ENCODE measurements at places on chromosomes 4 and X.

DNA sequence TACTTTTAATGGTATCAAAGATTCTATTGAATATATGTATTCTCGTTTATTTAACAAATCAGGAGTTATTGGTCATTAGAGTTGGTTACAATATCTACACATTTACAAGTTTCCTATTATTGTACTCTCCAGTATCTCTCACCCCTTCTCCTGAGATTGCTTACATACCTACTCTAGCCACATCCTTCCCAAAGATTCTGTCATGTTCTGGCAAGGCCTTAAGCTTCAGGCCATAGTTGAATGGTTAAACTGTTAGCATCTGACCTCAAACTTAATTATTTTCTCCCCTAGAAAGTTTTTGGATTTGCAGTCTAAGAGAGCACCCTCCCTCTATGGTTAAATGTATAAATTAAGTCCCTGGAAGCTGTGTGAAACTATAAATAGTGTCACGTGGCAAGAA lies 784.2 kb downstream of the GLUD2 start:
- no peak for DNase-seq

DNA sequence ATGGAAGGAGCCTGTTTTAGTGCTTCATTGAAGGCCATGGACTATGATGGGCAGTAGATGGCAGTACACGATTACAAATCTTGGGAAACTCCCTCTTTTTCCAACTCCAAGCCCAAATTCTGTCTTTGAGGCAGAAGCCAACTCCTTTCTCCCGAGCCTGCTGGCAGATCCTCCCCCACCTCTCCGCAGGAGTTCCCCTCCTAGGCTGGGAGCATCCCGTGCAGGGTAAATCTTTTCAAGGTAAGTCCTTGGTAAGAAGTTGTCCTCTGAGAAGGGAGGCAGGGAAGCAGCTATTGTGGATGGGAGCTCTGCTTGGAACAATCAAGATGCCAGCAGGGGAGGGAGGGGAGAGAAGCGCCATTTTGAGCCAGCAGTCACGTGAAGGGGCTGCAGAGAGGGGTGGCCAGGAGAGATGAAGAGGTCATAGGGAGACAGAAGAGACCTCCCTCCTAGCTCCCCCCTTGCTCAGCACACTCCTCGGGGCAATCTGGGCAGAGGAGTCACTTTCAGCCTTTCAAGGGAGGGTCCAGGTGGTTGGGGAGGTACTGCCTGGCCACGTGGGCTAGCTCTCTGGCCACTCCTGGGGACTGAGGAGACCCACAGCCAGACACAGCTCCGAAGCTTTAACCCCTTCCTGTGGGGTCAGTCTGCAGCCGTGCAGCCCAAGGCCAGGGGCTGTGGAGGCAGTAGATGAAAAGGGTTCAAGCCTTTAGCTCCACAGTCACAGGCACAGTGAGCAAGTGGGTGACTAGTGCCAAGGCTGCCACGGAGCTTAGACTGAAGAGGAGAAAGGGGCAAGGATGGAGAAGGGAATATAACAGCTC lies 9.6 kb downstream of the CC2D2A start:
- DNase-seq = peak; percentile 88

- no peak for DNase-seq
Measured at GRCh38 chrX:65196758-65197360, 220.6 kb upstream of the ZC4H2 start.

DNA sequence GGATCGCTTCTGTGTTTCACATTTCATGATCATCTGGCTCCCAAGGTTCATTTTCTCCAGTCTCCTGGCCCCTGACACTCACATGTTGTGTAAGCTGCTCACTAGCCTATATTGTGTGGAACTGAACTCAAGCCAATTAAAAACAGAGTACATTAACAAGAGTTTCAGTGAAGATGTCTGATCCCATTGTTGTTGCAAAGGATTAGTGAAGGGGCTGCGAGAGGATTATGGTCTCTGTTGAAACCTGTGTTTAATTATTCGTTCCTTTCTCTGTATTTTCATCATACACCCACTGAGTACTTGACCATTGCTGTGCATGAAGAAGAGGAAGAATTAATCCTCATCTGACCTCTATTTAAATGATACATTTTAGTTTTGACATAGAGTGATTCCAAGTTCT lies 54.7 kb downstream of the AFF2 start:
- DNase-seq = no peak

DNA sequence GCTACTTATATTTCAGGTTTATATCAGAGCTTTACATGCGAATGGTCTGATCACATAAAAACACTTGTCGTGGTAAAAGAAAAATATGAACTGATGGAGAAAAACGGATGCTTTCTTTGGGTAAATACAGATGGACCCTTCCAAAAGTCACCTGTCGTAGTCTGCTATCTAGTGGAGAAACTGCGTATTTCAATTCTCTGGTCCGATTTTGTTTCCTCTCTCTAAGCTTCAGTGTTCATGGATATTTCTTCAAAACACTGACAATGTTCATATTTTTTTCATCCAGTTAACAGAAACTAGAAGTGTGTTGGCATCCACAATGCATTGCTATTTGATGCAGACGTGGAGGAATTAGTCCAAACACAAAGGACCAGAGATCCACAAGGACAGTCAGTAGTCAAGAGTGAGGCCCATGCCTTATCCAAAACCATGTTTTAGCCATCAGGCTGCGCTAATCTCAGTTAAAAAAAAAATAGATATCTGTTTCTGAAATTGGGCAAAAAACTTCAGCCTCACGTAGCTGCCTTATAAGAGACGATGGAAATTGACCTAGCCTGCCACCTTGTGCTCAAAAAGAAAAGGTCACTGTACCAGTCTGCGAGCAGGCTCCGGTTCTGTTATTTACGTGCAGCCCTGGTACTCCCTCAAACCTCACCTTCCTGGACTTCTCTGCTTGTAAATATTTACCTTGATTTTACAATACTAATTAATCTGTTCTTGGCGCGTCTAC lies 16.0 kb downstream of the MEPE start:
- peak; percentile 75 for DNase-seq

- DNase-seq = no peak
Measured at GRCh38 chr4:121246698-121247097, 82.6 kb upstream of the TNIP3 start.

DNA sequence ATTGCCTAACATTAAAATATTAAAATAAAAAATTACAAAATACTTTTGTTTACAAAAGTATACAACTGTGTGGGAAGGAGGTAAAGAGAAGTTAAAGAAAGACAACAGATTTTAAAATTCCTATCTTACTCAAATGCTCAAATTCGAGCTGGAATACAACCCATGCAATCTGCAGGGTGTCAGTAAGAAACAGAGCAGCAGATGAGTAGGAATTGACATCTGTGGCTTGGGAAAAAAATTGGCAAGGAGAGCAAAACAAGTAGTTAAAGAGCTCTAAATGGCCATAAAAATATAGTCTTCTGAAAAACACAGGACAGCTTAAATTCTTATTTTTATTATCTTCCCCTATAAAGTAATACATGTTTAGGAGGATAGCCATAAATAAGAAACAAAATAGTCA lies 1609.0 kb upstream of the AGA start:
- no peak for DNase-seq

DNA sequence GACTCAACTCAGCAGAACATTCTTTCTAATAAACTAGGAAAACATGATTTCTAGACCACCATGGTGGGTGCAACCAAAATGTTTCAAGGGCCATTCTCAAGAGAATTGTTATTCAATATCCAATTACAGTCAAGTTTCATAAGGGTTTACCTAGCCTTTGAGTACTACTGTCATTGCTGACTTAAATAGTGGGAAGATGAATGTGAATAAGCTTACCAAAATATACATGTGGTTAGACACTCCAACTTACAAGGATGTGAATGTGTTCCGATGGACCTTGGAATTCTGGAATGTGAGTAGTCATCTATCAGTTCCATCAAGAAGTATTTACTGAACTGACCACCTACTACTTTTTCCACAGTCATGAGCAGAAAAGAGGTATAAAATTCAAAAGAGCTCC lies 16.9 kb downstream of the SH3RF1 start:
- no peak for DNase-seq

DNA sequence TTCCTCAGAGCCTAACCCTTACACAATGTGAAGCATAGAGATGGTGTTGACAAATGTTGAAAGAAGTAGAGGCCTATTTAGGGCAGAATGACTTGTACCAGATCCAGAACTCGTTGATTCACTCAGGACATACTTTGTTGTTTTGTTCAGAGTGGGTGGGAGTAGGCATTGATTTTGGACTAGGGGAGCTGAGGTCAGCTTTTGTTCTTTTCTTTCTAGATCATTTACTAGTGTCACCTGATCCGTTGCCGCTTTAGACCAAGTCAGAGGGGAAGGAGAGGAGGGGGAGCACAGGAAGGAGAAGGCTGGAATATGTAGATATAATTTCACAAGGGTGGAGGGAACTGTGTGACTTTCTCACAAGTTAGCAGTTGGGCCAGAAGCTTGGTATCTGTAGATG lies 282.4 kb upstream of the GPC4 start:
- DNase-seq = no peak

GRCh38 chr4:120085705-120086104 lies 19.1 kb upstream of the MAD2L1 start:
- no peak for DNase-seq

GRCh38 chr4:81666491-81666890 lies 194.8 kb upstream of the RASGEF1B start:
- DNase-seq = no peak

DNA sequence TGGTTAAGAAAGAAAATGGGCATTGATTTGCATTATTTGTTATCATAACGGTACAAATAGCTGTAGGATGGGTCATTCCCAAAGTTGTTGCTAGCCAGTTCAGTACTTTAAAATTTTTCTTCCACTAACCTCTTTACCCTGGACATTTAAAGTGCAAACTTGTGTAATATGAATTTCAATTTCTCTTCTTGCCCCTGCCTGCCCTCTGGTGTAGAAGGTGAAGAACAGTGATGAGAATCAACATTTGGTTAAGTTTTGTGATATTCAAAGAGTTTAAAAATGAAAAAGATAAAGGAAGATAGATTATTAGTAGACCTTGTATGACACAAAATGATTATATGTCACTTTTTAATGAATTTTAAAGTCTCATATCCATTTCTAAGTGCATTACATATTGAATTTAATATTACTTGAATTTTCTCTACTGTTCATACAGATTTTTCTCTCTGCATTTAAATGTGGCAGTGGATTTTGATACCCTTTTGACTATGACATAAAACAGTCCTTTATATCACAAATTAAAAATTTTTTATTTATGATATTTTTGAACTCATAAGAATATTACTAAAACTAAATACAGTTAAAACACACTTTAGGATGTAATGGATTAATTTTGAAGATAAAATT lies 337.7 kb downstream of the BMPR1B start:
- DNase-seq = peak; percentile 12

DNA sequence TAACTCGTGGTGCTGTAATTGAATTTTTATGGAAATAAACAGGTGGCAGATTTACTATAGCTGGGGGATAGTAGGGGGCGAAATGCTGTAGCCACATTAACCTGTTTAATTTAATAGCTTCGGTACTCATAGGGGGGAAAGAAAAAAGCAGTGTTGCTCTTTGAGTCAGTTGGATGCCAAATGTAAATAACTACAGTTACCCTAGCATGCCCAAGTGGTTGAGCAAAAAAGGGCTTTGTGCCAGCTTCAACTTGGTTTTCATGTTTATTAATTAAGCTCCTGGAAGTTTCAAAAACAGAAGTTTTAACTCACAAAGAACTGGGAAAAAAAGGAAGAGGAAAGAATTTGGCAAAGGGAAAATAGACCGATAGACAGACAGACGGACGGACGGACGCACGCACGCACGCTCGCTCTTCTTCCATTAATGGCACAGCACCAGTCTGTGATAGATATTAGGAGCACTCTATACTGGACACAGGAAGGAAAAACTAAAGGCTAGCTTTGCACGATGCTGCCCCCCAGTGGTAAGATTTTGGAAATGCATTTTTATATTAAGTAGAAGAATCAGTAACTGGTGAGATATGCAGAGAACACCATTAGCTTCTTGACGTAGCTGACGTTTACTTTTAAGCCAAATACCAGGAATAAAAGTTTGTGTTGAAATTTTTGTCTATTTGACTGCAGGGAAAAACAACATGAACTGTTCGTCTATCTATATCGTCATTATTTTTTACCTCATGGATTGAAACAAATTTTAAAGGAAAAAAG lies 151.8 kb downstream of the SLC7A11 start:
- DNase-seq = peak; percentile 87

- DNase-seq = no peak
Measured at GRCh38 chr4:183977707-183978106, 72.6 kb downstream of the STOX2 start.

- DNase-seq = no peak
Measured at GRCh38 chr4:147944249-147944648, 212.4 kb downstream of the ARHGAP10 start.

GRCh38 chr4:101299899-101300540 lies 47.3 kb downstream of the PPP3CA start:
- DNase-seq = no peak

- no peak for DNase-seq
Measured at GRCh38 chrX:19440713-19441112, 74.6 kb downstream of the MAP3K15 start.

GRCh38 chrX:43975796-43976195 lies 2.6 kb upstream of the NDP start:
- DNase-seq = no peak

DNA sequence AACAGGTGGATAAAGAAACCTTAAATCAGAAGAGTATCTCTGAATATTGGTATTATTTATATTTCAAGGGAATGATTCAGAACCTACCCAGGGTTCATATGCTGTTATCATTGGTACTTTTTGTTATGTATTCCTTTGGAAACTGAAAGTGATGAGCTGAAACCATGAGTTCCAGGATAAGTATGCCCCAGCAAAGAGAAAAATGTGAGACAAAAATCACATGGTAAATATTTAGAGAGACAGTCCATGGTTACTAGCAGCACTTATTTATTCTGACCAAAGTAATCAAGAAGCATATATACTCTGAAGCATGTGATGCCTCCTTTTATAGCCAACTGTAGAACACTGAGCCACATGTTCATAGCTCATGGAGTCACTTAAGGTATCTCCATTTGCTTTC lies 277.7 kb downstream of the ARAP2 start:
- DNase-seq = no peak

- no peak for DNase-seq
Measured at GRCh38 chr4:104868533-104868932, 278.1 kb upstream of the TET2 start.

DNA sequence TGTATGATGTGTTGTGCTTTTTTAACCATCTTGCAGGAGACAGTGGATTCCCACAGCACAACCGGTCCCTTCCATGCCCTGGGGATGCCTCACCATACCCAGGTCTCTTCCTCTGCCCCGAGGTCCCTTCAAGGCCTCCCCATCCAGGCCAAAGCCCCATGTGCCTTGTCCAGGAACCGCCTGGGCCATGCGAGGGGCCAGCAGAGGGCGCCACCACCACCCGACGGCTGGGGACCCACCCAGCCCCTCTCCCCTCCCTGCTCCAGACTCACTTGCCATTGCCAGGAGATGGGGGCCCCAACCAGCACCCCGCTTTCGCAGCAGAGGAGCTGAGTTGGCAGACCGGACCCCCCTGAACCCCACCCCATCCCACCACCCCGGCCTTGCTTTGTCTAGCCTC lies 485.5 kb downstream of the TRAM1L1 start:
- no peak for DNase-seq
